ENCODE measurements at places on chromosomes 5 and 9.

- no peak for DNase-seq
These were observed 60.9 kb downstream of the ZNF354C start for GRCh38 chr5:179120951-179121666.

DNA sequence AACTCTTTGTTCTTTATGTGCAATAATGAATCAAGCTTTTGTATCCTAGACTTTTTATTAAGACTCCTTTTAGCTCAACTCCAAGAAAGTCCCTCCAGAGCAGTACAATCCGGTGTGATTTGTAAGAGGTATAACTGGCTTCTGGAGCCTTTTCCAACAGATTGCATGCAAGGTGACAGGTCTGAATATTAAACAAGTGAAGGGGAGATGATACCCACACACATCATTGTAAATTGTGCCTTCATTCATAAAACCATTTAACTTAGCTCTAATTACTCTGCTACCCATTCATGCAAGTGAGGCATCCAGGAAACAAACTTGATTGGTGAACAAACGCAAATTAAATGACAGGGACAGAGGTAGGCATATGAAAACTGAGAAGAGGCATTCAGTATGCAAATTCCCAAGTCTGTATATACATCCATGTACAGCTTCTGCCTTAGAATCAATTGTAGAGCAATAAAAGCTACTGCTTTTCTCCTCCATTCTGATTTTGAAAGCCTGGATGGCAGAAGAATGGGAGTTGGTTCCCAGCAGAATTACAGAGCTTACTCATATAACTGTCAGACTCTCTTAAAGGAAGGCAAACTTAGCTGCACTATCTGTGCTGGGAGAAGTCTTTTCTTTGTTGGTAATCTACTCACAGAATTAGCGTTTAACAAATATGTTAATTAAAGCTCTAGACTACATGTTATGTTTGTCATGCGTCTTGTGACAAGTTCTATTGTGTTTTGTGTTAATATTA lies 261.0 kb upstream of the CDH6 start:
- DNase-seq, result no peak

DNA sequence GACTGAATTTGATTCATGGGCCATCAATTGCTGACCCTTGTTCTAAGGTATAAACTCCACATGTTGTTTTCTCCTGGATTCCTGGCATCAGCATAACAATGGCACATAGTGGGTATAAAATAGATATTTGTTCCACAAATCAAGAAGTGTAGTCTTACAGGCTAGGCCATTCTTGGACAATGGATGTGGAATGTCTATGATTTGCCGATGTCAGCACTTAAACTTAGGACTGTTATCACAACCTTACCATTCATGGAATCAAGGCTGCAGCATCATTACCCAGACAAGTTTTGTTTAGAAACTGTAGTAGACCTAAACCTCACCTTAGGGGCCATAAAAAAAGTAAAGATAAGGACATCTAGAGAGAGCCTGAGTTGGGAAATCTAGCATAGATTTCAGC lies 680.0 kb downstream of the BRINP1 start:
- no peak for DNase-seq

- no peak for DNase-seq
These were observed 66.5 kb downstream of the SV2C start for GRCh38 chr5:76149636-76150035.

DNA sequence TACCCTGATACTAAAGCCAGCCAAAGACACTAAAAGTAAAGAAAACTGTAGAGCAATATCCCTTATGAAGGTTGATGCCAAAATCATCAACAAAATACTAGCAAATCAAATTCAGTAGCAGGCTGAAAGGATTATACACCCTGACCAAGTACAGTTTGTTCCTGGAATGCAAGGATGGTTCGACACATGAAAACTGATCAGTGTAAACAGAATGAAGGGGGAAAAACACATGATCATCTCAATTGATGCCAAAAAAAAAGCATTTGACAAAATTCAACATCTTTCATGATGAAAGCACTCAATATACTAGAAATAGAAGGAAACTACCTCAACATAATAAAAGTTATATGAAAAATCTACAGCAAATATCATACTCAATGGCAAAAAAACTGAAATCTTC lies 43.5 kb upstream of the LRRC14B start:
- no peak for DNase-seq
